Activated CD4-positive, alpha-beta T cell treated with anti-CD3 and anti-CD28 coated beads, Interleukin-2, amount 50 U/mL, for 48 hours (primary cell): ENCODE measurements at places on chromosomes 3 and 15.

- DNase-seq, result peak; percentile 48
Observed at GRCh38 chr15:82298520-82298919, 35.9 kb downstream of the SAXO2 start.

DNA sequence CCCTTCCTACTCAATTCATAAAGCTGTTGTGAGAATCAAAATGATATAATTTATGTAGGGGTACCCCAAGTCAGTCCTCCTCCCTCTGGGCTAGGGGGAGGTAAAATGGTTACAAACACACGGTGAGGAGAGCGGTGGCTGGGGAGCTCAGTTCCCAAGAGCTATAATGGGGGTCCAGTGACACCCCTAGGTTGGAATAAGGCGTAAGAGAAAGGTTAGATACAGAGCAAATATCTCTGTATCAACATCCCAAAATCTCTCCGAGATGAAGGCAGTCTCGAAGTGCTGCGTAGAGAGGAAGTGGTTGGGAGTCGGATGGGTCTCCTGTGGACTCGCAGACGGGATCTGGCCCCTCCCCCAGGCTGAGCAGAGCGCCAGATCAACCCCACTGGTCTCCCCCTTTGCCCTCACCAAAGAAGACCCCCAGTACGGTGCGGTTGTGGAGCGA lies 1.8 kb downstream of the DUOX2 start:
- DNase-seq, result no peak

GRCh38 chr3:99753268-99753975 lies 64.2 kb upstream of the CMSS1 start:
- peak; percentile 1 for DNase-seq

- no peak for DNase-seq
Observed at GRCh38 chr3:10700821-10701220, 115.2 kb upstream of the SLC6A11 start.

- DNase-seq, result no peak
Observed at GRCh38 chr3:179321668-179322285, 1.1 kb upstream of the ZNF639 start.

- no peak for DNase-seq
Observed at GRCh38 chr3:37096288-37096687, 78.1 kb downstream of the LRRFIP2 start.

DNA sequence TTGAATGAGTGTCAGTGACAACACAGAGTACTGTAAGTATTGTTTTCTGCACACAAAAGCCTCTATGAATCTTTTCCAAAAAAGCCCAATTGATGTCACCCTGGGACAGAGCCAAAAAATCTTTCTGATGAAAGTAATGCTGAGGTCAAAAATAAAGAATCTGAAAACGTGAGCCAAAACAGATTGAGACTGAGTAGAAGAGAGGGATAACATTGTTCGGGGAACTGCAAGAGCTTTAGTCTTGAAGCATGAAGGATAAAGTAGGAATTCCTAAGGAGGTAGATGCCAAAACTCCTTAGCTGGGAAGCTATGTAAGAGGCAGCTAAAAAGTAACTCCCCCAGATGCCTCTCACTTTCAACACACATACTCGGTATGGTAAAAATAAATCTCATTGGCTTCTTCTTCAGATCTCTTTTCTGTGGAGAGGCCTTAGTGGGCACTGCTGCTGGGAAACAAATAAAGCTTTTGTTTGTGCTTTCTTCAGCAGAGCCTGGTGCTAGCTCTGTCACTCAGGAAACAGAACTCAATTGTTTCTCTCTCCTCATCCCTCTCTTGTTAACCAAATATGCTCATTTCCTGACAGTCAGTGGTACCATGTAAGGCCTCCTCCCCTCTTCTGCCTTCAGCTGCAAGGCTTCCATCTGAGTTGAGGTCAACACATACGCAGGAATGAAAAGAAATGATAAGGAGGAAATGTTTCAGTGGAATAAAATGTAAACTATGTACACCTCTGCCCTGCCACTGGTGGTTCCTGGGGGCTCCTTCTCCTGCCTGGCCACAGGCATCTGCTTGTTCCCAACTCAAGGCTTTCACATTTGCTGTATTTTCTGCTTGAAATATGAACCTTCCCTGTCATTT lies 58.1 kb downstream of the CD200 start:
- DNase-seq, result no peak

- no peak for DNase-seq
Observed at GRCh38 chr15:36831125-36831903, 251.9 kb downstream of the CDIN1 start.

DNA sequence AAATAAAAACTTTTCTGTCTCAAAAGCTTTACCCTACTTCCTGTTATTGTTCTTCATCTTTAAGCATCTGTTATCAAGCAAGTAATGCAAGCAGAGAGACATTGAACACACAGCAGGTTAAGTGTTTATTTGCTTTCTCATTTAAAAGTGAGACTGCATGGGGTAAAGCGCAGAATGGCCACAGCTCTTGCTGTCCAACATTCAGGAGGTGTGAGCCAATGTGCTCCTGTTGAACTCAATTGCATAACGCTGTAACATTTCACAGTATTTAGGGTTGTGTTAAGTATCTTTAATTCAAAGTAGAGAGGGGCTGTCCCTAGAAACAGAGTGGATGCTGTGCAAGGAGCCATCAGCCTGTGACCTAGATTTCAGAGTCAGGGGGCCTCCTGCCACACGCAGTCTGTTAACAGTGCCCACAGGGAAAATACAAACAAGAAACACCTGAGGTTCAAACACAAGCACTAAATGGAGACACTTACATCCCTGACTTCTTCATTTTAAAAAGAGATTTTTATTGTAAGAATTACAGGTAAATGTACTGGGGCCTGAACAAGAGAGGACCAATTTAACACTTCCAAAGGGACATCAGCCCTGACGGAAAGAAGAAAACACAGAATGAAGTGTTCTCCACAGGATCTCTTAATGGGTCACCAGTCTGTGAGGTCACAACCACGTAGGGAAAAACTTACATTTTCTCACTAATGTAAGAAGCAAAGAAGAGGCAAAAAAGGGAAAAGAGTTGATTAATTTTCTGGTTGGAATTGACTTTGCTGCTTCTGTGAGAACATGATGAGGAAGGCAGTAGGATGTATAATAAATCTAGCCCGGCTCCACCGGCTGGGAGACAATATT lies 815.1 kb downstream of the VGLL3 start:
- DNase-seq, result no peak

DNA sequence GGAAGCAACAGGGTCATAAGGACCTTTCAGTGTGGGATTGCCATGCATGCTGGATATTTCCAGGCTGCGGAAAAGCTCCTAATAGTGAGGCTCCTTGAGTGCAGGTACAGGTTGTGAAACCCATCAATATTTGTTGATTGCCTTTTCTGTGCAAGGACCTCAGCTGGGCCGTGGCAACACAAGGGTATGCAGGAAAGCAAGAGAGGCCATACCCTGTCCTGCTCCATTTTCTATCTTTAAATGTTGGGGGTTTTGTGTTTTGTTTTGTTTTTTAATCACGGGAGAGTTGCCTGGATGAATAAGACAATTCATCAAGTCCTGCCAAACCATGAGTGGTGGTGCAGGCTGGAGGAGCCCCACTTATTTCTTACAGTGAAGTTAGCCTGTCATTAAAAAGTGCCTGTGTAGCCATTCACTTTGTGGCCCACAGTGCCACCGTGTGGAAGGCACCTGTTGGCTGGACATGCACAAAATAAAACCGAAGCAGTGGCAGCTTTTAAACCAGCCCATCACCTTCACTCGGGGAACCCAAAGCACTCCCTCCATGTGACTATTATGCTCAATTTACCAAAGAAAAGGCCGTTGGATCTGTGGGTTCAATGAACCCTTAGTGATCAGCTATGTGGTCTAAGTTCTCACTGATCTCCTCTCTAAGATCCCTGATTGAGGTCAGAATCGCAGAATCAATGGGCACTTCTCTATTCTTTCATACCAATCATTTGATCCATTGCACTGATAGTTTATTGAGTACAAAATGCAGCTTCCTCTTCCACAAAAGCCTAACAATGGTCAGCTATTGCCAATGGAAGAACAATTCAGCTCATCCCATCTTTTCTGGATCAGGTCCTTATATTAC lies 42.2 kb downstream of the CLDN18 start:
- DNase-seq, result peak; percentile 37

GRCh38 chr3:191330530-191331048 lies 263 bp upstream of the UTS2B start:
- DNase-seq, result no peak

DNA sequence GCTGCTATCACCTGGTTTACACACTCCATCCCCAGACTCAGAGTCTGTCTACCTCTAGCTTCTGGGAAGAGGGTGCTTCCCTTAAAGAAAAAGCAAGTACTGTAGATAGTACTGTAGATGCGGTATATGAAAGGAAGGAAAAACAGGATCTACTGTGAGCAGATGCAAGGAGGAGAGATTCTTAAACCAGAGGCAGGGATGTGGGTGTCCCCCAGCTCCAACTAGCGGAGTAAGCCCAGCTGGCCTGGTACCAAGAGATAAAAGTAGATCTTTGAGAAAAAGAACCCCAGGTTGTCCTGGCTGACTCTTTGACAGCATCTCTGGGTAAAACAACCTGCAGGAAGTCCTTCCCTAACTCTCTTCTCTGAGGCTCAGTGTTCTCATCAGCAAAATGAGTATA lies 523.7 kb upstream of the PROK2 start:
- DNase-seq, result no peak

DNA sequence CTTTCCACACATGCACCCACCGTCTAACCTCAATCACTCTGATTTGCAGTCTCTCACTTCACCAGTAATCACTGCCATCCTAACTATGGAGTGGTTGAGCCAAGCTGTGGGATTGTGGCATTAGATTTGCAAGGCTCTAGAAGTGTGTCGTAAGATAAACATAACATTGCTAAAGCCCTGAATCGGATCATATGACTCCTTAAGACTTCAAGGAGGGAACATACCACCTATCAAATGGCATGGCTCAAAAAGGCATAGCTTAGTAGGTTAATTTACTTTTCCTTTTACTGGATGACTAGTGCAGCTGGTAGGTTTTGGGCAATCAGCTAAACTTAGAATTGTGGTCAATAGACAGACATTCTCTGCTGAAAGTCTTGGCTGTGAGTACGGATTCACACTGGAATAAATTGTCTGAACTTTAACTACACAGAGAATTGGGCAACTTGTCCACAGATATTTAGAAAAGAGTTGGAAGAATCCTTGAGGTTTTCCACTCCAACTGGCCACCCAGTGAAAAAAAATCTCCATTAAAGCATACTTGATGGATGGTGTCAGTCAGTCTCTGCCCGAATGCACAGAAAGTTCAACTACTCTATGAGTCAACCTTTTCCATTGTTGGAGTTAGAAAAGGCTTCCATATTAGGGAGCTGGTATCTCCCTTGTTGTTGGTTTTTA lies 476.7 kb upstream of the CBLB start:
- DNase-seq, result no peak

DNA sequence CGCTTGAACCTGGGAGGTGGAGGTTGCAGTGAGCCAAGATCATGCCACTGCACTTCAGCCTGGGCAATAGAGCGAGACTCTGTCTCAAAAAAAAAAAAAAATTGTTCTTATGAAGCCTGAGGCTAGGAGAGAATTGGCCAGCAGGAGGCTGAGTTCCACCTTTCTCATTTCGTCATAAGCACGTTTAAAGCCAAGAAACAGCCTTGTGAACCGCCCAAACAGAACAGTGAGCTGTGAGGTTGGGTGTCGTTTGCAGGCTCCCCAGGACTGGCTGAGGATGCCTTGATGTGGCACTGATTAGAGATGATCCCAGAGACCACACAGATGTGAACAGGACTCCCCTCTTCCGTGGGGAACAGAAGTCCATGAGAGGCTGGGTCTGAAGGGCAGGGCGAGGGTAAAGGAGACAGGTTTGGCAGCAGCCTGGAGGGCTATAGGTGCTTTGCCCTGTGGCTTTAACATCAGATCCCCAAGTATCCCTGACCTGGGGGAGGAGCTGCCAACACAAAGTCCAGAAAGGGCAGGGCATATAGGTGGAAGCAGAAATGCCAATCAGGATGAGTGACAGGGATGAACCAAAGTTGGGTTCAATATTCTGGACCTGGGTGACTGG lies 52.9 kb downstream of the CLEC3B start:
- no peak for DNase-seq

DNA sequence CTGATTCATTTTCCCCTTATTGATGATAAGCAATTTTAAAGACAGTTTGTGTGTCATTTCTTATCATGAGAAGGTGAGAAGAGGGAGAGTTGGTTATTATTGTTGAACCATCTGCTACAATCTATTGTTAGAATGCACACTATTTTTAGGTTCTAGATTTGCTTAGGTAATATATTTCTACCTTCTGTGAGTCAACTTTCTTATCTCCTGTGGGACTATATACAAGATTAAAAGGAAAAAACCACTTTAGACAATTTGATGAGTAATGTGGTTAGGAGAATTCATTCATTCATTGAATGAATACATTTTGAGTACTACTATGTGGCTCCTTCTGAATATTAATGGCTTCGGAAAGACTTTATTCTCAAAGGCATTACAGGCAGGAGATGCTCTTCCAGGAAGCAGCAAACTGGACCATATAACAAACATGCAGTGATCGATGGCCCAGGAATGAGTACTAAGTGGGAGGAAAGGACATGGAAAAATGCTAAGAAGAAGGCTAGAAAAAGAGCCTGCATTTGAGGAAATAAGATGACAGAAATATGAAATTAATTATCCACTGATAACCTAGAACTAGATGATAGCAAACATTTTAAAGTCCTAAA lies 22.4 kb downstream of the SPTSSB start:
- DNase-seq, result no peak

GRCh38 chr3:4343258-4343657 lies 40.1 kb downstream of the SETMAR start:
- no peak for DNase-seq

DNA sequence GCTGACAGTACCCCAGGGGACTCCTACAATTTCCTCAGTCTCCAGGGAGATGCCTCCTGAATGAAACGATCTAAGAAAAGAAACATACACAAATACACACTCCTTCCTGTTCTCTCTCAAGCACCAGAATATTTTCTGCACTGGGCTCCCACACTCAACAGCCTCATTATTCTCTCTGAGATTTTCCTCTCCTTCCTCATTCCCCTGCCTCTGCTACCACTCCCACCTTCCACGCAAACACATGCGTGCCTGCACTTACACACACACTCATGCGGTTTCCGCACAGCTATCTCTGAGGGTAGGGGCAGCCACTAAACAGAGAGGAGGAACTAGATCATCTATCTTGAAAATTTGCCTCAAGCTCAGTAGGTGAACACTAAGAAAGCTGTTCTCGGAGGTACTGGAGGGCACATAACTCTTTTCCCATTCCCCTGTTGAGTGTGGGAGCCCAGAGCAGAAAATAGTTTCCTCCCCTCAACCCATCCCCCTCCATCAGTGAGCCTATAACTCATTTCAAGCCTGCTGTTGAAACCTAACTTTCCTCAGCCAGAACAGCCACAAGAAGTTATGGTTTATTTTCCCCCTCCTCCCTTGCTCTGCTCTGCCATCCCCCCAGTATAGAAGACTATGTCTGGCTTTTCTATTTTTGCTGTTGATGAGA lies 30.5 kb upstream of the TIPARP start:
- peak; percentile 20 for DNase-seq

DNA sequence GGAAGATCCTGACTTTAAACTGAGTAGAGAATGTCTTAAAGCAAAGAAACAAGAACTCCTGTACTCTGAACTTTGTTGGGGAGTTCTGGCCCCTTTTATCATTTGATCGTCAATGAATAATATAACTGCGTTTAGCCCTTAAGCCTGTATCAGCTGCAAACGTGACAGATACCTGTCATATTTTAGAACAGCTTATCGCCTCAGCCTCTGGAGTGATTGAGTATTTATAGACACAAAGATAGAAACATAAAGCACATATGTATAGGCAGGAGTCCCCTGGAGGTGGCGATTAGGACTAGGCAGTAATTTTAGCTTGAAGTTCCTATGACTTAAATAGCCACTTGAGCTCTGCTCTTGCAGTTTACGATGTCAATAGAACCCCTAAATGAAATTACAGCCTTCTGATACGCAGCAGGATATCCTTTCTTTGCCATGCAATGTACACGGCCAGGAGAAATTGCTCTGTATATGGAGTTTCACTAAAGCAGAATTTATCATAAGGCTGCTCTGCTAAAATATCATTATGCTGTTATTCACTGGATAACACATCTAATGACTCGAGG lies 321.8 kb downstream of the TIGIT start:
- DNase-seq, result no peak
